ENCODE measurements at places on chromosomes 2 and 18. TPM values are rescaled to one million over a fixed set of nuclear protein-coding genes. Genes with fewer than 3 reads are reported as not detected.

DNA sequence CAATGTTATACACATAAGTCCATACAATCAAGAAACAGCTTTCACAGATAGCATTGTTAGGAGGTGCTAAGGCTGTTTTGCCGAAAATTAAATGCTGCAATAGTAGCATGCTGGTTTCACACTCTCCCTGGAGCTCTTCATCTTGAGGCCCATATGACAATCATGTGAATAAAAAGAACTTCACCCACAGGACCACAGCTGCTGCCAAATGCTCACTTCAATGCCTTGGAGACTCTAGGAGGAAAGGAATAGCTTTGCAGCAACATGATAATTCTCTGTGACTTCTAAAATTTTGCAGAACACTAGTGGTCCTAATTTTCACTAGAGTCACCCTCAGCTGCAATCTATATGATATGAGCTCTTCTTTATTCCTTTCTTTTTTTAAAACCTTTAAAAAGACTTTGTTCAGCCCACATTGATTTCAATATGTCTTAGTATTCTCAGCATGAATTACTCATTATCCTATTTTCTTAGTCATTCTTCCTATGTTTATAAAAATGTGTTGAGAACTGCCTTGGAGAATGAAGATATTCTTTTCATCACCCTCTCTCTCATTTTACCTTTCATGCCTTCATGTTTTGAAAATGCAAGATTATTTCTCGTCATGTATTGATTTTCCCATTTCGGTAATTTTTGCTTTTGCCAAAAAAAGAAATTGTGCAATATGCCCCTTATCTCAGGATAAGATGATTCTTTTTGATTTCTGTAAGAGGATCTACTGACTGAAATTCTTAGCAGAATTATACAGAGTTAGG is 108.2 kb downstream of the PDE1A start:
- H3K27ac ChIP-seq, result no peak overlapping the region
- no peaks in the 10 kb centered on the region for H3K36me3 ChIP-seq
- H3K27me3 ChIP-seq, result no peaks in the 10 kb centered on the region
- DNase-seq, result no peak

GRCh38 chr2:233217892-233218377 is 33.5 kb upstream of the ATG16L1 start:
- no peak overlapping the region for H3K4me3 ChIP-seq
- H3K4me1 ChIP-seq, result no peaks in the 10 kb centered on the region
- no peaks in the 10 kb centered on the region for H3K27me3 ChIP-seq
- no peak for DNase-seq
- no peaks in the 10 kb centered on the region for H3K36me3 ChIP-seq
- no peak overlapping the region for H3K27ac ChIP-seq

DNA sequence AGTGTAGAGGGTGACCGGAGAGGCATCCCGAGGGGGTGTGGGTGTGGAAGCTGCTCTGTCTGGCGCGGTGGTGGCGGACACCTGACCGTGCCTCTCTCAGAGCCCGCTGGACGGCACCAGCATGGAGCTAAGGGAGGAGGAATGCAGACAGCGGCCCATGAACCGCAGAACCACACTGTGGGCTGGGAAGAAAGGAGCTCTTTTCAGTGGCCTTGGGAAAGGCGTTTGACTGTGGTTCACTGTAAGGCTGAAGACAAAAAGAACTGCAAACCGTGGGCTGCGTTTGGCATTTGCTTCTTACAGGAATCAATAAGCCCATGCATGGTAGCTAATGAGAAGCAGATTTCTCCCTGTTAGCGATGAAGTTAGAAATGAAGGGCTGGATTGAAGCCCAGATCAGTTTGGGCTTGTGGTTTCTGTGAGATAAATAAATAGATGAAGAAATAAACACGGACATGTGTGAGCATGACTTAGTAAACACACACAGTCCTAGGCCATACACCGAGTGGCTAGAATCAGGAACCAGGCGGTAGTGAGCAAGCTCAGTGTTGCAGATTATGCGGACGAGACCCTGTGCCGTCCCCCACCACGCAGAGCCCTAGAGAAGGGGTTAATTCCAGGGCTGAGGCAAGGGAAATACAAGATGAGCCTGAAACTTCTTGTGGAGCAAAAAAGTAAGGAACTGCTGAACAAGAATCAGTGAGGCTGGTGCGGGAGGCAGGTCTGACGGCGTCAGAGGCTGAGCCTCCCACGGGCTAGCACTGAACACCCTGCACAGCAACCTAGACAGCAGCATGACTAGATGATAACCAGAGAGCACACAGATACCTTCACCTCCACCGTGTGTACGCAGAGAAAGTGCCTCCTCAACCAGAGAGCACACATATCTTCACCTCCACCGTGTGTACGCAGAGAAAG is 29.3 kb upstream of the NFATC1 start:
- peaks cover 7% of the 10 kb centered on the region for H3K36me3 ChIP-seq
- H3K4me3 ChIP-seq, result no peak overlapping the region
- DNase-seq, result no peak
- no peaks in the 10 kb centered on the region for H3K27me3 ChIP-seq
- peaks cover 4% of the 10 kb centered on the region for H3K4me1 ChIP-seq

The FBXO41 gene
- 19.6 TPM for total RNA-seq

The ANKRD30B gene
- not detected for total RNA-seq

The DSC3 gene
- 0.18 TPM for total RNA-seq

GRCh38 chr2:241775223-241776177 is 1.1 kb upstream of the GAL3ST2 start:
- H3K27ac ChIP-seq, result no peak overlapping the region
- no peak overlapping the region for H3K4me3 ChIP-seq
- no peaks in the 10 kb centered on the region for H3K36me3 ChIP-seq
- DNase-seq, result no peak
- peaks cover 28% of the 10 kb centered on the region for H3K4me1 ChIP-seq

DNA sequence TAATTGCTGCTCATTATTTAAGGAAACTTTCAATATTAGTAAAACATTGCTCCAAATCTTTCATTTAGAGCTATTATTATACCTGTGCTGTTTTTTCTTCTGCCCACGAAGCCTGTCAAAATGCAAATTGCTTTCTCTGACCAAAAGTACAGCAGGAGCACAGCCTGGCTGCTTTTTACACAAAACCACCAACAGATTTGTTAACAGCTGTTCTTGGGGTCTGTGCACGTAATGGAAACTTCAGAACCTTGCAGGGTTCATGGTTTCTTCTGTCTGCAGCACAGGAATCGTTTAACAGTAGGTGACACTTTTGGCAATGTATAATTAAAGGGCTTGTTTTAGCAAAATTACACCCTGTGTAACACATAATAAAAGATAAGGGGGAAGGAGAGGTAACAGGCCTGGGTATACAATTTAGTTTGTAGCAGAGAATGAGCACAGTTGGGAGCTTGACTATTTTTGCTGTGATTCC is 447.3 kb downstream of the KCNJ3 start:
- no peak overlapping the region for H3K27ac ChIP-seq
- no peak overlapping the region for H3K4me3 ChIP-seq
- DNase-seq, result no peak
- H3K4me1 ChIP-seq, result no peaks in the 10 kb centered on the region
- H3K27me3 ChIP-seq, result no peaks in the 10 kb centered on the region

DNA sequence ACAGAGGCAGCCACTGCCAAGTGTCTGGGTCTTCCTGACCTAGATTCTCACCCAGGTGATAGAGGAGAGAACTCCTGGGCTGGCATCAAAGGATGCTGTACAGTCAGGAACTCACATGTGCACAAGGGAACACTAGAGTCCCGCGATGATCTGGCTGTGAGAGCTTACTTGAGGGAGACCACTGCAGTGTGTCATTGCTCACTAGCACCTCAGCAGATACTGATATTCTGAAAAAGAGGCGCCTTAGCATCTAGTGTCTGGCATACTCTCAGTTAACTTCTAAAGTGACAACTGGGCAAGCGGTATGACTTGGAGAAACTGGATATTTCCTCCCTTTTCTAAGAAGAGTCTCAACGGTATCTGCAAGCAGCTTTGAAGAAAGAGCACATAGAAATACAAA is 189.9 kb downstream of the CMPK2 start:
- H3K36me3 ChIP-seq, result no peaks in the 10 kb centered on the region
- H3K27ac ChIP-seq, result no peak overlapping the region
- H3K4me3 ChIP-seq, result no peak overlapping the region
- no peaks in the 10 kb centered on the region for H3K4me1 ChIP-seq
- DNase-seq, result no peak

GRCh38 chr2:12402440-12403139 is 314.1 kb upstream of the TRIB2 start:
- H3K27ac ChIP-seq, result no peak overlapping the region
- no peak overlapping the region for H3K4me3 ChIP-seq
- no peaks in the 10 kb centered on the region for H3K4me1 ChIP-seq

The LAPTM4A gene
- 38.8 TPM for total RNA-seq

- no peaks in the 10 kb centered on the region for H3K27me3 ChIP-seq
- H3K4me3 ChIP-seq, result no peak overlapping the region
- H3K36me3 ChIP-seq, result no peaks in the 10 kb centered on the region
- peaks cover 2% of the 10 kb centered on the region for H3K4me1 ChIP-seq
- H3K27ac ChIP-seq, result no peak overlapping the region
- no peak for DNase-seq
Observed at GRCh38 chr2:120271711-120272379, 19.2 kb downstream of the RALB start.

DNA sequence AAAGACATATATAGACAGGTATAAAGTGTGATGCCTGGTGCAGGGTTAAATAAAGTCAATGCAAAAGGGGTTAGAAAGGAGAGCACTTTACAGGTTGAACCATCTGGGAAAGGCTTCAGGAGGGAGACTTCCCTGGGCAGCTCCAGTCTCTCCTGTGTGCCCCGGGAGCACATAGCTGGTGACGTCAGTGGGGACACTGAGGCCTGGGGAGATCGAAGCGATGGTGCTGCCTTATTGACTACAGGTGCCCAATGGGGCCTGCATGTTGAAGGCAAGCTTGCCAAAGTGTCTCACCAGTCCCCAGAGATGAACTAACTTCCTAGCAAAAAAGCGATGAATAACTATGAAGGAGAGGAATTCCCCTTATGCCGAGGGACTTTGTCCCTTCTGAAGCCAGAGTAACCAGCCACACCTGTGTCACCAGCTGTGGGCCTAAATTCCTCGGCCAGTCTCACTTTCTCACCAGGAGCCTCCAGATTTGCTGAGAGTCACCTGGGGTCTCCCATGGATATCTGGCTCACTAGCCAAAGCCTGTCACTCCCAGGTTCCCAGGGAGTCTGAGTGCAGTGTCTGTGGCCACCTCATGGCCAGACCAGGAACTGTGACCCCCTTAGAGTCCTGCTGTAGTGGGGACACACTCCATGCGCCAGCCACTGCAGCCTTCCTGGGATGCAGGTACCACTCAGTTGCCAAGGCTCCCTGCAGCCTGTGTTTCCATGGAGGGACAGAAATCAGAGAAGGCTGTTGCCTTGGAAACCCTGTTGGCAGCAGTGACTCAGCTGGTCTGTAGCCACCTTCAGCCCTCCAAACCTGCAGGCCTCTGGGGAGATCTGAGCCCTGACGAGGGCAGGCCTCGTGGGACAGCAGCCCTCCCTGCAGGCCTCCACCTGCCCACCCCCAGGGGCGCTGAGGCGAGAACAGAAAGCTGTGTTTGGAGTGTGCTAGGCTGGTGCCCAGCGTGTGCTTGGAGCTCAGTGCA is 128.7 kb downstream of the CTIF start:
- H3K4me3 ChIP-seq, result no peak overlapping the region
- no peaks in the 10 kb centered on the region for H3K36me3 ChIP-seq
- H3K4me1 ChIP-seq, result no peaks in the 10 kb centered on the region
- peaks cover 17% of the 10 kb centered on the region for H3K27me3 ChIP-seq
- DNase-seq, result no peak

GRCh38 chr2:160271171-160272086 is 71.4 kb upstream of the ITGB6 start:
- H3K4me3 ChIP-seq, result peak overlapping the region; percentile 23
- H3K27ac ChIP-seq, result no peak overlapping the region
- no peak for DNase-seq
- peaks cover 20% of the 10 kb centered on the region for H3K36me3 ChIP-seq
- peaks cover 20% of the 10 kb centered on the region for H3K4me1 ChIP-seq
- no peaks in the 10 kb centered on the region for H3K27me3 ChIP-seq

- no peaks in the 10 kb centered on the region for H3K4me1 ChIP-seq
- H3K27me3 ChIP-seq, result peaks cover 3% of the 10 kb centered on the region
- H3K4me3 ChIP-seq, result no peak overlapping the region
Observed at GRCh38 chr2:164735309-164735919, 106.2 kb downstream of the COBLL1 start.

GRCh38 chr2:94986392-94986963 is 39.0 kb upstream of the MAL start:
- no peak overlapping the region for H3K4me3 ChIP-seq
- no peaks in the 10 kb centered on the region for H3K4me1 ChIP-seq
- no peak for DNase-seq
- no peak overlapping the region for H3K27ac ChIP-seq
- H3K27me3 ChIP-seq, result no peaks in the 10 kb centered on the region
- no peaks in the 10 kb centered on the region for H3K36me3 ChIP-seq

GRCh38 chr2:55161295-55162210 is 70.5 kb downstream of the CLHC1 start:
- no peak overlapping the region for H3K27ac ChIP-seq
- H3K4me3 ChIP-seq, result no peak overlapping the region
- no peaks in the 10 kb centered on the region for H3K4me1 ChIP-seq
- DNase-seq, result no peak
- no peaks in the 10 kb centered on the region for H3K27me3 ChIP-seq

The COL5A2 gene
- total RNA-seq, result 1.3 TPM

The KCNG2 gene
- total RNA-seq, result not detected

DNA sequence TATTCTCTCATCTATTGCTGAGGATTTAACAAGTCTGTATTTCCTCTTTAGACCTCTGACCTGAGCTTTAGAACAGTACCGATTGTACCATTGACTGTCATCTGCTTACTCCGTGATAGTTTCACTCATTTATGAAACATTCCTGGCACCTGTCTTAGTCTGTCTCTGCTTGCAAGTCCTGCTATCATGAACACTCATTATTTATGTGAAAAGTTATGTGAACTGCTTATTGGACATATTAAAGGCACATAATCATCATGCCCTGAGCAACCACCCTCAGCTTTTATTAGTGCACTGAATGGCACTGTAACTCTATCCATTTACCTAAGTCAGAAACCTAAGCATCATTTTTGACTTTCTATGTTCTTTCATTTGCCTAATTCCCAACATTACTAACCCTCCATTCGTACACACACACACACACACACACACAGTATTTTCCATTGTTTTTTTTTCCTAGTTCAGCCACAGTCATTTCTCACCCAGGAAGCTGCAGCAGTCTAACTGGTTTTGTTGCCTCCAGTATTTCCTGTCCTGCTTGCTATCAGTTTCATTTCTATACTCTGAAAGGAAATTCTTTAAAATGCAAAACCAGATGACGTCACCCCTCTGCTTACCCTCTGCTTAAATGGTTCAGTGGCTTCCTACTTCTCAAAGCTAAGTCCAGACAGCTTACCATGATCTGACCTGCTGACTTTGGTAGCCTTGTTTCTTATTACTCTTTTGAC is 146.1 kb downstream of the HAUS1 start:
- peaks cover 19% of the 10 kb centered on the region for H3K4me1 ChIP-seq
- H3K36me3 ChIP-seq, result no peaks in the 10 kb centered on the region
- H3K4me3 ChIP-seq, result no peak overlapping the region

DNA sequence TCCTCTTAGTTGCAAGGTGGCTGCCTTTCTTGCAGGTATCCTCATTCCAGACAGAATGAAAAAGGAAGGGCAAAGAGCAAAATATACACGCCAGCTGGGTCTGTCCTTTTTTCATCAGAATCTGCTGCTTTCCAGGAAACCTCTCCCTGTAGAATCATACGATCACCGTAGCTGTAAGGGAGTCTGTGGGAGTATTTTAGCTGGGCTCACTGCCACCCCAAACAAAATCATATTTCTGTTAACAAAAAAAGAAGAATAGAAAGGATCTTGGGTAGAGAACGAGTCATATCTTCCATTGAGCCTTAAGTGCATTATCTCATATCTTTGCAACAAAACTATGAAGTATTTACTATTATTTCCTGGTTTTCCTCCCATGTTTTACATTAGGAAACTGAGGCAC is 15.0 kb upstream of the TANC1 start:
- no peak for DNase-seq
- no peak overlapping the region for H3K27ac ChIP-seq
- H3K4me3 ChIP-seq, result no peak overlapping the region
- H3K27me3 ChIP-seq, result peaks cover 2% of the 10 kb centered on the region
- H3K36me3 ChIP-seq, result no peaks in the 10 kb centered on the region

All from T-cell (primary cell).